ENCODE measurements at places on chromosomes 3 and 15. TPM values are rescaled to one million over a fixed set of nuclear protein-coding genes. Genes with fewer than 3 reads are reported as not detected.

Gene SI
- not detected for total RNA-seq

Gene COLQ
- 0.27 TPM for total RNA-seq

Gene DENND6A
- 8.8 TPM for total RNA-seq

Gene OR5K2
- total RNA-seq, result not detected

Gene SPINK8
- total RNA-seq, result not detected

DNA sequence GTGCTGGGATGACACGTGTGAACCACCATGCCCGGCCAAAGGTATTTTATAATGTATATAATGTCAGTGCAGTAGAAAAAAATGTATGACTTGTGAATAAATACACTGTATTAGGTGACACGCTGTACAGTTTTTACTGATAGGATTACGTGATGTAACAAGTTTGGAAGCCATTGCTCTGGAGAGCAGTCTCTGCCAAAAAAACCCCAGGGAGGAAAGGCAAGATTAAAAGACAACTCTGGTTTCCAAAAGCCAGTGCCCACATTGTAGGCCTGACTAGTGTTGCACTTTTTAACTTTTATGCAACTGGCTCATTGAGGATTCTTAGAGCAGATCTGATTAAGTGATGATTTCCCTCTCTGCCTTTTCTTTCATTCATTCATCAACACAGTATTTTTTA is 62.0 kb upstream of the SLC2A2 start:
- DNase-seq, result no peak

- DNase-seq, result no peak
These were observed 67.7 kb downstream of the INO80 start for GRCh38 chr15:41048397-41048796.

GRCh38 chr3:80187981-80188380 is 420.2 kb upstream of the ROBO1 start:
- DNase-seq, result no peak

GRCh38 chr3:190443257-190443656 is 6.4 kb downstream of the TMEM207 start:
- peak; percentile 68 for DNase-seq

- peak; percentile 90 for DNase-seq
These were observed 63.1 kb downstream of the POLQ start for GRCh38 chr3:121482660-121483059.

- DNase-seq, result no peak
These were observed 183.4 kb downstream of the KLF13 start for GRCh38 chr15:31510057-31510456.

GRCh38 chr15:76223521-76223920 is 87.7 kb downstream of the ETFA start:
- no peak for DNase-seq

DNA sequence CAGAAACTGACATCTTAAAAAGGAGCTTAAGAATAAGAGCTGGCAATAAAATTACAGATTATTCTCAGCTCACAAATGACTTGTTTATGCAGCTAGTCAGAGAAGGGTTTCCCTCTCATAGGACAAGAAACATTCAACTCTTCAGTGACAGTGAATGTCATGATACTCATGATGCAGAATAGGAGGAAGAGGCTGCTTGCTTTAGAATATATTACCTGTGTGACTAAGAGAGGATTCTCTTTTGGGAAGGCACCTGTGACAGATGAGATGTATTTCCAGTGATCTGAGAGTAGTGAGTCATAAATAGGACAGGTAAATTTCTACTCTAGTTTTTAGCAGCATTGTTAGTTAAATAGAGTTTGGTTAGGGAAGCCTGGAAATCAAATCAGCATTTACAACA is 39.9 kb downstream of the RASA2 start:
- no peak for DNase-seq

GRCh38 chr15:68816795-68817303 is 3.8 kb downstream of the ANP32A start:
- no peak for DNase-seq

GRCh38 chr3:67832817-67833216 is 178.4 kb upstream of the SUCLG2 start:
- DNase-seq, result no peak
